ENCODE measurements at places on chromosomes 3 and 15.

- DNase-seq: peak; percentile 11
Measured at GRCh38 chr3:108388136-108389132, 92.1 kb downstream of the HHLA2 start.

DNA sequence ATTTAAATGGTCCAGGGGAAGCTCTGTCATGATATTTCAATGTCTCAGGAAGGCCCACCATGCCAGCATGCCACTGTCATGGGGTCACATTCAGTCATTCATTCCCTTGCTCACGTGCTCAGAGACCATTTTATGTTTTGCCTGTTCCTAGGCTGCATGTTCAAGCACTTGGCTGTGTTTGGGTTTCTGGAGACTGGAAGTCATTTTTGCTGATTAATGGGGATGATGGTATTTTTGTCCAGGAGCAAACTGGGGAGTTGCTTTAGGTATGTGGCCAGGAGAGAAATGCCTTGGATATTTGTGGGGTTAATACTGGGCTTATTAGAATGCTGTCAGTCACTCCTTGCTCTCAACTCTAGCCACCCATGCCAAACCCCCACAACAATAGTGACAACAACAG, 303.5 kb downstream of the PTPRG start:
- DNase-seq: no peak

DNA sequence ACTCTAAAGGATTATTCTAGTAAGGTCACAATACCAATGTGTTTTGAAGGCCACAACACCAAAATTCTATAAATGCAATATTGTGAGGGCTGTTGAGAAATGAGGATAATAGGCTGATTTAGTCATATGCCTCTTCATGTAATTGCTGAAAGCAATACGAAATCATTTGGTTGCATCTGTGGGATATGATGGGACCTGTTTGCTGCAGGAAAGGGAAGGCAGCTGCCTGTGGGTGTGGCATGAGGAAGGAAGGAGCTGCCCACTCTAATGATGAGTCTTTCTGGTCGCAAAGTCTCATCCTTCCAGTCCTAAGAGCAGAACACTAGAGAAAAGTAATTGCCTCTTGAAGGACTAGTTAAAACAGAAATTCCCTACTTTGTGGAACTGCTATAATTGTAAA, 245.3 kb upstream of the ZPLD1 start:
- DNase-seq: no peak

GRCh38 chr15:65957451-65957850, 88.2 kb downstream of the RAB11A start:
- no peak for DNase-seq

GRCh38 chr3:28150465-28151206, 90.8 kb upstream of the CMC1 start:
- no peak for DNase-seq

GRCh38 chr15:80070840-80071239, 11.4 kb downstream of the ZFAND6 start:
- no peak for DNase-seq

GRCh38 chr3:27360113-27361078, 8.8 kb downstream of the NEK10 start:
- DNase-seq: no peak

GRCh38 chr3:62372621-62373041, 719 bp downstream of the FEZF2 start:
- no peak for DNase-seq

GRCh38 chr3:154552338-154552737, 122.3 kb upstream of the GPR149 start:
- DNase-seq: no peak

DNA sequence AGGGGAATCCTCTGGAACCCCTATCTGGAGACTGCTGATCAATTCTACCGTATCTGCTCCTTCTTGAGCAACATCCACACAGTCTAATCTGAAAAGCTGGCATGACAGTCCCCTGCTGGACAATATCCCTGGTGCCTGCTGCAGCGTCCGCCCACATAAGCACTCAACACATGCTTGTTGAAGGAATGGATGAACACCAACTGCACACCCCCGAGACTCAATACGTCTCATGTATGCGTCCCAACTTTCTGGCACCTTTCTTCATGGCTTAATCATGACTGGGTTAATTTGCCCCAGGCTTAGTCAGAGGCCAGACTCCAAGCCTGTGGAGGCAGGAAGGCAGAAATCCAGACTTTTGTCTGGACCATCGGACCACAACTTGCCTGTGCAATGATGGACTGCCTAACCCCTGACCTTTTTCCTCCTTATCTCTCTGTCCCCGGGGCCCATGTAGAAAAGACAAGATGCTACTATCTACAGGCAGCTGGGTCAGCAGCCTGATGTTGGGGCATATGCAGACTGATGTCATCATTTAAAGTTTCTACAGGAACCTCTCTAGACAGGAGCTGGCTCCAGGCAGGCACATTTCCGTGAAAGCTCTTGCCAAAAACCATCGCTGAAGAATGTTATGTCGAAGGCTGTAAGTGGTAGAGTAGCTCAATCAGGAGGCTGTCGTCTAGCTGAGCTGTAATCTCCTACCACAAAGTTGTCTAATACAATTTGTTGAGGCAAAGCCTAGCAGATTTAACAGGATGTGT, 114.1 kb upstream of the TPM1 start:
- no peak for DNase-seq

GRCh38 chr3:26623419-26624208, 1.0 kb downstream of the LRRC3B start:
- no peak for DNase-seq

- DNase-seq: no peak
Measured at GRCh38 chr3:186454881-186455703, 89.1 kb downstream of the CRYGS start.

GRCh38 chr15:60006203-60006862, 2.2 kb downstream of the FOXB1 start:
- DNase-seq: peak; percentile 66

- DNase-seq: no peak
Measured at GRCh38 chr3:189363590-189364255, 192.0 kb downstream of the TPRG1 start.

GRCh38 chr3:177579419-177579818, 382.1 kb upstream of the TBL1XR1 start:
- DNase-seq: no peak

GRCh38 chr3:39751286-39751685, 58.1 kb upstream of the MYRIP start:
- no peak for DNase-seq

- no peak for DNase-seq
Measured at GRCh38 chr15:53710906-53711305, 48.6 kb downstream of the WDR72 start.

DNA sequence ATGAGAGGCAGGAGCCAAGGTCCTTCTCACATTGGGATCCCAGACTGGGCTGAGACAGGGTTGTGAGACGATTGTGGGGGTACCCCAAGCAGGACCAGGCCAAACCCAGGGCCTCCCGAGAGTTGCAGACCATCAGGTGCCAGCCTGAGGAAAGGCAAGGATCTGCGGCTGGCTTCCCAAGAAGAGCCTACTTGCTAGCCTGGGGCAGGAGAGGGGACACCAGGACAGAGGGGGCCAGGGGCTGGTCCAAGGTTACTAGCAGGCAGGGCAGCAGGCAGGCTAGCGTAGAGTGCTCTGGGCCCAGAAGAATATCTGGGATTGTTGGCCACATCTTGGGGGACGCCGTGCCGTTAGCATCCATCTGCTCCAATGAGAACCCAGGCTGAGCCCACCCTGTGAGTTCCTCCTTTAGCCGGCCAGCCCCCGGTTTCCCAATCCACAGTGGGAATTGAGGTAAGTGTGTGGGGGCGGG, 546 bp downstream of the CISH start:
- no peak for DNase-seq

DNA sequence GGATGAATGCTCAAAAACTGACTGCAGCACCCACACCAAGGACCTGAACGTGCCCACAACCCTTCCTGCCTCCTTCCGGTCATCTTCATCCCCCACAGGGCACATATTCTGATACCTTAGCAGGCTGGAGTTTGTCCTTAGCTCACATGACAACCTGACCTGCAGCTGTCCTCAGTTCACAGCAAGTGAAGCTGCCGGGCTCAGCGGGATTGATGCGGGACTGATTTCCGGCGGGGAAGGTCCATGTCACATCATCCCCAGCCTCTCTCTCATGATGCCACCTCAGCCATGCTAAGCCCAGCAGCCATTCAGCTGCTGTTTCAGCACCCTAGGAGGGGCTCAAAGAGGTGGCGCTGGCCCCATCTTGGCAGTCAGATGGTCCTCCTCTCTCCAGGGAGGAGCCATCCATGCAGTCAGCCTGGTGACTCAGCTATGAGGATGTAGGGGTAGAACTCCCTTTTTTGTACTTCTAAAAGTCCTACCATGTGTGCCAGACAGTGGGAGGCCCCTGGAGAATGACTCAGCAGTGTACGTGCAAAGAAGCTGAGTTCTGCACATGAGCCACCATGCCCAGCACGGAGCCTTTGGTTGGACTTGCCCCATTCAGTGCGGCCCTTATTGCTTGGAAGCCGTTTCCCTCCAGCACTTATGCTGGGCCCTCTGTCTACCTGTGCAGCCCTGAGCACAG, 9.5 kb downstream of the CA12 start:
- no peak for DNase-seq

- DNase-seq: no peak
Measured at GRCh38 chr15:65377976-65378366, at the start of gene IGDCC3. TSS of gene IGDCC3 (minus strand) at chr15:65378002. CDS start at chr15:65377788, 214 bp downstream.

- no peak for DNase-seq
Measured at GRCh38 chr3:194740859-194741491, 55.3 kb downstream of the FAM43A start.

GRCh38 chr15:59642351-59642750, 15.0 kb downstream of the GTF2A2 start:
- no peak for DNase-seq

DNA sequence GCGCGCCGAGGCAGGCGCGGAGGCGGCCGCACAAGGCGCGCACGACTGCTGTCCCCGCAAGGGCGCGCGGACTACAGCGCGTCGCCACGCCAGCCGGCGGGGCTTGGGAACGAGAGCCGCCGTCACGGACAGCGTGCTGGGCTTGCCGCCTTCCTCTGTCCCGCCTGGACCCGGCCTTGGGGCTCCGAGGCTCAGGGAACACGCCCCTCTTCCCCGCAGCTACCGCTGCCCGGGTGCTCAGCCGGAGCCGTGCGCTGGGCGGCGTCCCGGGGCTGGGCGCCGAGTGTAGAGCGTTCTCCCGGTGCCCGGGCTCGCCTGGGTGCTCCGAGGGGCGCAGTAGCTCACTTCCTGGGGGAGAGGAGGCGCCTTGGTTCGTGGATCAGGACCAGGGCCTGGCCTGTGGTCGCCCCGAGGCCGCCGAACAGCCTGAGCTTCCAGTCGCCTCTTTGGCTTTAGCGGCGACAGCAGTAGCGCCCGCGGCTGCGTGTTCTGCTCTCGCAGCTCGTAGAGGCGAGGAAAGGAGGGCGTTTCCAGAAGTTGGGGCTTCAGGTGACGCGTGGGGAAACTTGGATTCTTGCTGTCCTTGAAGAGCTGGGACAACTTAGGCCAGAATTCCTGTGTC, 226.7 kb upstream of the C2CD4B start:
- DNase-seq: peak; percentile 41

DNA sequence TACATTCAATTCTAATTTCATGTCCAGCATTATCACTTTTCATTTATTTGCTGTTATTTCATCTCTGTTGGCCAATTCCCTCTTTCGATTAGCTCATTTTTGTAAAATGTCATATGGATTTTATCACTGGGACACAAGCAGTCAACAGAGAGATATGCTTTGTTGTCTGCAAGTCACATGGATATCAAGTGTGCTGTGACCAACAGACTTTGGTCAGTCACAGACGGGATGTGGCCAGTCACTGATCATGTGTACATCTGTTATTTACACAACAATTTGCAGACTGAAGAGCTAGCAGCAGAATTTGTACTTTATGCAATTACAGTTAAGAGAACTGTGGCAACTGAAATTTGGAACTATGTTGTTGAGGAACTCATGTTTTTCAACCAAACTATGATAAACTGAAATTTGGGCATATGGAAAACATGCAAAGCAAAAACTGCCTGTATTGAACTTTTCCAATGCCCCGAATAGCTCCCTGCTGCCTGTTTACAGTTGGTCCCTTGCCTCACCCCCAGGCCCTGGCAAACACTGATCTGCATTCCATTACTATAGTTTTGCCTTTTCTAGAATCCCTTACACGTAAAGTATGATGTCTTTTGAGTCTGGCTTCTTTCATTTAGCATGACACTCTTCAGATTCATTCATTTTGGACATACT, 104.4 kb downstream of the RPL22L1 start:
- DNase-seq: no peak

DNA sequence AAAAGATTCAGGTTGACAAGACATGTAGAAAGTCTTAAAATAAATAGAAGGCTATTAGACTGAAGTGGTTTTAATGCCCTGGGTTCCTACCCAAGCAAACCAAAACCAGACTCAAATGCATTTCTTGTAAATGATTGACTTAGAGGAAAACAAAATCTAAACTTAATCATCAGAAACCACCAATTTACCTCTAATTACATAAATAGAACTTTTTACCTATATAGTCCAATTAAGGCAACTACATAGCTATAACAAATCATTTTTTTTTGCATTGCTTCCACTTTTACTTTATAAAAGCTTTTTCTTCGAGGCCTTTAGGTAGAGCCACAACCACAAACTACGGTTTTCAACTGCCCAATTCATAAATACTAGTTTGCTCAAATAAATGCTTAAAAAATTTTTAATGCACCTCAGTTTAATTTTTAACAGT, 231.3 kb upstream of the ARHGEF26 start:
- no peak for DNase-seq

- no peak for DNase-seq
Measured at GRCh38 chr3:50430950-50431435, 71.7 kb upstream of the TMEM115 start.

- DNase-seq: no peak
Measured at GRCh38 chr15:57485869-57486268, 105.8 kb upstream of the MYZAP start.

DNA sequence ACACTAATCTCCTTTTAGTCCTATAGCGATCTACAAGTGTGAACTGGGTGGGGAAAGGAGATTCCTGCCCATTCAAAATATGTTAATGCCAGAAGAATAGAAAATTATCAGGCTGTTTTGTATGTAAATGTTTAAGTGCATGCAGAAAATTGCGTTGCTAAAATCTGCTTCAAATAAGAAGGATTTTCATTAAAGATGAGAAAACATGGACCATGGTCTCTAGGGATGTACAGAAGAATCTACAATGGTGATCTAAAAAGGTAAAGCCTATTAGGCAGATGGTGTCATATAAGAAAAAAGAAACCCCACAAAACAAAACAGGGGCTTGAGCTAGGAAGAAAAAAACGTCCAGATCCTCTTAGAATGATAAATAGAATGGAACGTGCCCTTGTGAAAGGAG, 287.5 kb upstream of the ROBO1 start:
- DNase-seq: no peak

Measured in activated naive CD8-positive, alpha-beta T cell treated with anti-CD3 and anti-CD28 coated beads, Interleukin-2, amount 50 U/mL, for 24 hours (primary cell).